ENCODE measurements at places on chromosomes 6 and 20. TPM values are rescaled to one million over a fixed set of nuclear protein-coding genes. Genes with fewer than 3 reads are reported as not detected.

- no peak for DNase-seq
These were observed 52.6 kb downstream of the BMP5 start for GRCh38 chr6:55822815-55823214.

DNA sequence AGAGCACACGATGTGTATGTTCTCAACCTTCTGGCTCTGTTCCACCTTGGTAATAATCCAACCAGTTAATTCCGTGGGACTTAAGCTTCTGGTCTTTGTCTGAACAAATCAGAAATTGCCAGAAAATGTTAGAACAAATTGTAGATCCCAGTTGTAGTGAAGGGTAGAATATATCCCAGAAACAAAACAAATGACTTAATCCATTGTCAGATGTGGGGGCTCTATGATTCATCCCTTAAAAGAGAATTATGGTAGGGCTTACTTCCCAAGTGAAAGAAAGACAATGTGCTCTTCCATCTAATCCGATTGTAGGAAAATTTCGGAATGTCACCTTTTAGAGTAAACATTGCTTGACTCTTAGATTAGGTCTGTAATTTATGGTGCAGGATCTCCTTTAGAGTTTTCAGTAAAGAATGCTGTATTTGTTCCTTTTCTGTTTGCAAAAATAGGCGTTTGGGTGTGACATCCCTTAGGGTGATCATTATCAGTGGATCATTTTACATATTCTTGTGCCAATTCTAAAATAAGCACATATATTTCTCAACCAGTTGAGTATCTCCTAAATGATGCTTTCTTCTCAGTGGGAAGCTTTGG lies 234.5 kb upstream of the ZNF217 start:
- DNase-seq = peak; percentile 97

DNA sequence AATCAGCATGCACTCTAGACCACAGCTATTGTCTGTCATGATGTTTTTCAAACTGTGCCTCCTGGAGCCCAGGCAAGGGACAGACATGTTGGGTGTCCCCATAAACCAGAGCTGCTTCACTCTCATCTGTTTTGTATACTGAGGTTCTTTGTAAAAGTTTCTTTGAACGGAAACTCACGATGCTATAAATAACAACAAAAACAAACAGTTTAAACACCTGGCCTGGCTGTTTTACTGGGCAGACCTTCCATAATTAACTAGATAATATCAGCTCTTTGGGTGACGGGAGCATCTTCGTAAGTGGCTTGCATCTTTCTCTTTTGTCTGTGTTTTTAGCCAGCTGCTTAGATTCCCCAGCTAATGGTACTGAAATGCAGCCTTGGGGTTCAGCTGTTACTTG lies 190.3 kb downstream of the ZDHHC14 start:
- no peak for DNase-seq

- DNase-seq = no peak
These were observed 1.3 kb downstream of the MYL9 start for GRCh38 chr20:36542516-36543183.

- no peak for DNase-seq
These were observed 8.6 kb upstream of the UBE2J1 start for GRCh38 chr6:89361171-89361570.

- DNase-seq = peak; percentile 92
These were observed 232.5 kb downstream of the SOX4 start for GRCh38 chr6:21826023-21826422.

GRCh38 chr6:56671651-56672461 lies 29.2 kb upstream of the DST start:
- DNase-seq = no peak

- no peak for DNase-seq
These were observed 183.5 kb upstream of the OLIG3 start for GRCh38 chr6:137677709-137678108.

GRCh38 chr20:58229198-58229798 lies 845 bp upstream of the ANKRD60 start:
- no peak for DNase-seq

SLC52A3 gene
- total RNA-seq = 1.9 TPM

PBOV1 gene
- not detected for total RNA-seq

SPAG4 gene
- 37.0 TPM for total RNA-seq

RAET1E gene
- total RNA-seq = not detected

Measured in renal cortical epithelial cell (primary cell).